NCI-H510A treated with DMSO at 0.1 percent for 48 hours (cell line): ENCODE measurements at places on chromosomes 6 and 20.

DNA sequence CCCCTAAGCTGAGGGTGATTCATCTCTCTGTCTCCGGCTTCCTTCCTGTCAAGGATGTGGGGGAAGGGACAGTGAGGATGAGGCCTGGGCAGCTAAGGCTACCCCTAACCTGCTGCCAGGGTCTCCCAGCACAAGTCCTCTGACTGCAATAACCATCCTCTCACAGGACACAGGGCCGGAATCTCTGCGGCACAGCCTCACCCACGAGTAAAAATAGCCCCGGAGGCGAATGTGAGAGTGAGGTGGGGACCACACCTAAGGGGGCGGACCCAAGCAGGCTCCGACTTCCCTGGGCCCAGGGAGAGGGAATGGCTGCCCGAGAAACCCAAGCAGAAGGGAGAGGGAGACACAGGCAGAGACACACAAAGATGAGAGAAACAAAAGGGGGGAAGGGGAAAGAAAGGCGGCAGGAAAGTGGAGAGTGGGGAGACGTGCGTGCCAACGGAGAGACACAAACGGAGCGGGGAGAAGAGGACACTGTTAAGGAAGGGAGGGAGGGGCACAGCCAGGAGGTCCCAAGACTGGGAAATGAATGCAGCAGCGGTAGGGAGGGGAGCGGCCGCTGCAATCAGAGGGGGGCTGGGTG is 1.4 kb downstream of the CLIC1 start:
- no peak for DNase-seq

DNA sequence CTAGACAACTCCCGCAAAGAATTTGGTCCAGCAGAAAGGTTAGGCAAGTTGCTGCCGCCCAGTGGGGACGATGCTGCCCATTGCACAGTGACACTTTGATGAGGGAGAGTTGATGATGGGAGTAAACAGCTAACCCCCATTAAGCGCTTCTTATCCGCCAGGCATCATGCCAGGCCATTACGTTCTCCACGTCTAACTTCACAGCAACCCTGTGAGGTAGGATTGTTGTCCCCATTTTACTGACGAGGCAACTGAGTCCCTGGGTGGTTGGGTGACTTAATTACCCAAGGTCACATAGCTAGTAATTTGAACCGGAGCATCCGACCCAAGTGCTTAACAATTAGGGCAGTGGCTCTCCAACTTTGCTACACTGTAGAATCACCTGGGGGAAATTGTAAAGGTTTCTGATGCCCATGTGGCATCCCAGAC is 738 bp downstream of the RALGAPB start:
- no peak for DNase-seq

DNA sequence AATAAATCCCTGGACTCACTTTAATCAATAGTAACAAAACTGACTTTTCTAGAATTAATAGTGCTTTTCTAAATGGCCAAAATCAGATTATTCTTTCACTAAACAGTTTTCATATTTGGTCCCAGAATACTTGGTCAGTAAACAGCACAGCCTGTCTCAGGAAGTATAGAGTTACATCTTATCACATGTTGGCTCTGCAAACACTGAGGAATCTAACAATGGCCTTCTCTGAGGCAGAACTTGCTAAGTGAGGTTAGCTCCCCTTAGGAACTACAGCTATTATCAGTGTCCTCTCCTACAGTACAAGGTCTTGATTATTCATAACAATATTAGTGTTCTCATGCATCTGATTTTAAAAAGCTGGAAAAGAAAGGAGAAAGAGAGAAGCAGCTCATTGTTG is 1622.8 kb downstream of the HACE1 start:
- peak; percentile 3 for DNase-seq

DNA sequence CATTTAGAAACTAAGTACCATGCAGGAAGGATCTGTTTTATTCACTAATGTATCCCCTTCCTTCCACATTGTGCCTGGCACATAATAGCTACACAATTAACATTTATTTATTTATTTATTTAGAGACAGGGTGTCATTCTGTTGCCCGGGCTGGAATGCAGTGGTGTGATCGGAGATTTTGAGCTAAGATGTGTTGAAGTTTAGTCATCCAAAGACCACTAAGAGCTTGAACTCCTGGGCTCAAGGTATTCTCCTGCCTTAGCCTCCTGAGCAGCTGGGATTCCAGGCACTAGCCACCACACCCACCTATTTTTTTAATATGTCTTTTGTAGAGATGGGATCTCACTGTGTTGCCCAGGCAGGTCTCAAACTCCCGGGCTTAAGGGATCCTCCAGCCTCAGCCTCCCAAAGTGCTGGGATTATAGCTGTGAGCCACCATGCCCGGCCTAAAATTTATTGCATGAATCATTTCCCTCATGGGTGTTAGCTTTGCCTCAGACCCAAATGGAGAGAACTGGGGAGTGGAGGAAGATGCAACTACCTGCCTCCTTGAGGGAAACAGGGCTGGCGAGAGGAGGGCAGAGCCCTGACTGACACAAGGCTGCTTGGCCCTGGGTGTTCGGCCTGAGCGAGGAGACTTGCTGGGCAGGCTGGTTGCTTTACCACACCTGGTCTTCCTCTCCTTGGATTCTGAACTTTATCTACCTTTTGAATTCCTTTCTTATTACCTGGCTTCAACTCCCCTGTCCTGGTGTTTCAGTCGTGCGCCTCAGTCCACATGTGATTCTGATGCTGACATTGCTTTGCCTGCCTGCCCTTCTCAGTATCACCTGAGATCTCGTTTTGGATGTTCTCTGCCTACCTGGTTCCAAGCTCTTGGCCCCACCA is 1.7 kb upstream of the DYNLT1 start:
- DNase-seq, result no peak

GRCh38 chr20:43066125-43066524 is 123.6 kb downstream of the PTPRT start:
- no peak for DNase-seq

- no peak for DNase-seq
Measured at GRCh38 chr6:116011520-116011919, 49.2 kb downstream of the FRK start.

- peak; percentile 53 for DNase-seq
Measured at GRCh38 chr6:37624606-37625574, 72.8 kb downstream of the MDGA1 start.

DNA sequence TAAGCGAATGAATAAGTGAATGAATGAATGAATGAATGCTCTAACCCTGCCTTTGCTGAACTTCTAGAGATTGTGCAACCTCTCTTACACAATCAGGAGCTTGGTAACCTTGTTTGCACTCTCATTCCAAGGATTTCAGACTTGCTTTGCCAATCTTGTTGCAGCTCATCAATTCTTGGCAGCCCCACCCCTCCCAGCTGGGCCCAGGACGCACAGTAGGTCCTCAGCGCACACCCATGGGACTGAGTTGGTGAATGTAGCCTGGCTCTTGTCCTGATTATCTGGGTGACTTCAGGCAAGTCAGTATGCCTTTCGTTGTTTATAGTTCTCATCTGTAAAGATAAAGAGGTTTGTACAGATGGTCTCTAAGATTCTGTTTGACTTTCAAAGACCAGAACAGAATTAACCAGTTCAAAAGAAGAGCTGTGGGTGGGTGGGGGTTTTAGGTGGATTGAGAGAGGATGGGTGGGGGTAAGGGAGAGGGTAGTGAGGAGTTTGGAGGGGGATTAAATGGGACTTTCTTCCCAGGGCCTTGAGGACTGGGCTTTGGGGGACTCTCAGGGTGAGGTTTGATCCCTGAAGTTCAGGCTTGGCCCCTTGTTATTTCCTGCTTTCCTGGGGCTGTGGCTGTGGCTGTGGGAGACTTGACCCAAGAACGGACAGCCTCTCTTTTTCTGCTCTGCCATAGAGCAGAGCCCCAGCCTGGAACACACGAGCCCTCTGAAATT is 33.2 kb downstream of the VEGFA start:
- DNase-seq, result no peak

GRCh38 chr20:44068316-44069201 is 118.4 kb downstream of the JPH2 start:
- DNase-seq, result no peak

- DNase-seq, result no peak
Measured at GRCh38 chr6:75896526-75896925, 147.5 kb downstream of the MYO6 start.

GRCh38 chr6:16042751-16043150 is 86.1 kb upstream of the MYLIP start:
- DNase-seq, result no peak

GRCh38 chr6:127013865-127014264 is 104.6 kb upstream of the RSPO3 start:
- DNase-seq, result no peak

- DNase-seq, result no peak
Measured at GRCh38 chr6:150491811-150492172, 107.9 kb upstream of the PLEKHG1 start.

DNA sequence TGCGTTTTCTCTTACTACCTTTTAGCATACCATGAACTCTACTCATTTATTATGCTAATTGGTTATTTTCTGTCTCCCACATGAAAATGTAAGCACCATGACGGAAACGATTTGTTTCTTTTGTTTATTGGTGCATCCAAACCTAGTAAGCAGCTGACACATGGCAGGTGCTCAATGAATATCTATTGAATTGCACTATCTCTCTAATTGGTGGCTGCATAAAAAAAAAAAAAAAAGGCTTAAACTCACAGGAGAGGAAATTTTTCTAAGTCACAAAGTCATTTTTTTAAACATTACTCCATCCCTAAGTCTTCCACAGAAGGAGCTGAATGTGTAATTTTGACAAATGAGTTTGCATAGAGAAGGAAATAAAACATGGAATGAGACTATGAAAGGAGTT is 608.4 kb downstream of the PTPRT start:
- DNase-seq, result no peak

GRCh38 chr20:37389844-37390275 is 43.9 kb downstream of the SRC start:
- DNase-seq, result no peak

DNA sequence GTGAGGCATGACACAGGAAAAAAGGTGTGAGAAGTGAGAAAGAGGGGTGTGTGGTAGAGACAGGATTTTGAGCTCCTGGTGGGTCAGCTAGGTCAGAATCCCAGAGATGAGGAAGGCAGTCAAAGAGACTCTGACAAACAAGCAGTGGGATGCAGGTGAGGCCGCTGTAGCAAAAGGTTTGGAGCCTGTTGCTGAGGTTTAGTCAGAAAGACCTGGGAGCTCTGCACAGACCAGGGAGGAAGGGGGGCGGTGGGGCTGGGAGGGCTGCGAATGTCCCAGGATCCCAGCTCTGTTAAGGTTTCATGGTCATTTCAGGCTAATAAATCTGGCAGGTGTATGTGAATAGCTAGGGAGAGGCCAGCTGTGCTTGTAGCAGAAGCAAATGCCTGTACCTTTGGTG is 373.9 kb upstream of the SYNCRIP start:
- no peak for DNase-seq

DNA sequence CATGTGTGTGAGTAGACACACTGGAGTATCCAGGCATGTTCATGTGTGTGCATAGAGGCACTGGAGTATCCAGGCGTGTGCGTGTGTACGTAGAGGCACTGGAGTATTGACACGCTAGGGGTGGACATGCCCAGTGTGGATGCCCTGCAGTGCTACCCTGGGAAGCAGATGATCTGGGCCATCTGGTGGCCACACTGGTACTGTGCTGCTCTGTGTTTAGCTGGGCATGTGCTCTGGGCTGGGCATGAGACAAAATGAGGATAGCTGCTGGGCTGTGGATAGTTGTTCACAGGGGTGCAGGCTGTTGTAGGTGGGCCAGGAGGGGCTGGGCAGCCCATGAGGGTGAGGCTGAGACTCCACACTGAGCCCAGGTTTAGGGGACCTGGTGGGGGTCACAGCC is 24.0 kb upstream of the NPBWR2 start:
- DNase-seq, result no peak

DNA sequence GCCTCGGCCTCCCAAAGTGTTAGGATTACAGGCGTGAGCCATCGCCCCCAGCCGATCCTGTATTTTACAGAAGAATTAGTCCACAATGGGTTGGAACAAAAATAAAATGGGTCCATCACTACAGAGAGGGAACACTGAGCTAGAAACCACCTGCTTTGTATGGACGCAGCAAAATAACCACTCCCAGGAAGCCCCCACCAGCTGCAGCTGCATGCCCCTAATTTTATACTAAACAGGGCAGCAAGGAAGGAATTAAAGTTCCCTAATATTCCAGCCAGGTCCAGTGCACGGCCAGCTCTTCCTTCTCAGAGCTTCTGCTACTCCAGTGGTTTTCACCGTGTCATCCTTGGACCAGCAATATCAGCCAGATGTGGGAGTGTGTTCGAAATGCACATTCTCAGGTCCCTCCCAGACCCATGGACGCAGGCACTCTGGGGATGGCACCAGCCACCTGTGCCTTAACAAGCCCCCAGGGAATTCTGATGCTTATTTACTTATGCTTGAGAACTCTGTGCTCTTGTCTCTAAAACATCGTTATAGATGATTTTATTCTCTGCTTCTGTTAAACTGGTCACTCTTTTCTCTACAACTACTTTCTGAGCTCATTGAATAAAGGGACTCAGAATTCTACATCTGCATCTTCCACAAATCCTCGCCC is 189.5 kb upstream of the SLC24A3 start:
- DNase-seq, result no peak

GRCh38 chr6:139282684-139283083 is 9.1 kb downstream of the TXLNB start:
- DNase-seq, result no peak

DNA sequence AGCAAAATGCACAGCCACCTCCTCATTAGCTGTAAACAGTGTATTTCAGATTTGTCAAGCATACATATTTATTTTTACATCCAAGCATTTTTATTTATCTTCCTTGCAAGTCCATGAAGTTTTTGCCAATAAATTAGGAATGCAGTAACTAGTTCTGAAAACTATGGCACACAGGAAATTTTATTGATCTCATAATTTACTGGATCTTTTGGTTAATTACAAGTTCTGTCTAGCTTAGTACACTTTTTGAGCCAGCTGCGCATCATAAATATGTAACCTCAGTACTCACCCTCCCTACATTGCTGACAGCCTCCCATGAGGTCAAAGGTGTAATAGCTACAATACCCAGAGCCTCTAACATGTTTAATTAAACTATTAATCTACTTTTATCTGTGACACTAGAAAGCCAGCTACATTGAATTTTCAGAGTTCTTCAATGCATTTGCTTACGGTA is 898.2 kb downstream of the KIF16B start:
- no peak for DNase-seq

- DNase-seq, result no peak
Measured at GRCh38 chr20:23156842-23157423, 70.8 kb upstream of the CD93 start.

GRCh38 chr6:54112151-54112650 is 958 bp downstream of the MLIP start:
- no peak for DNase-seq

DNA sequence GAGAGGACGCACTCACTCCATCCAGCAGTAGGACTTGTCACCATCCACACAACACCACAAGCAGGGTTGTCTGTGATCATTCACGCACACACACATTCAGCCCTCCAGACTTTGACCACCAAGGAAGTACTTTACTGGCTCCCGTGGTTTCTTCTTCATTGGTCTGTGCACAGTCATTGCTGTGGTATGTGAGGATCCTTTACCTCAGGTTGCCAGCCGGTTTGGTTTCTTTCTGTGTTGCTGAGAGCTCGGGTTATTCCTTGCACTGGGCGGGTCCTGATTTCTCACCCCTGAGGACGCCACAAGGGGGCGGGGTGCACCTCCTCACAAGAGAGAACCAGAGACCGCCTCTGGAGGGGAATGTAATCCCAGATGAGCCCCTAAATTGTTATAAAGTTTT is 11.2 kb downstream of the SLC35A1 start:
- DNase-seq, result no peak

- DNase-seq, result no peak
Measured at GRCh38 chr6:43505718-43506117, 4.4 kb downstream of the LRRC73 start.

- no peak for DNase-seq
Measured at GRCh38 chr6:12232339-12232738, 57.8 kb upstream of the EDN1 start.

- no peak for DNase-seq
Measured at GRCh38 chr6:112007805-112008204, 46.1 kb upstream of the CCN6 start.
